GM19239 (cell line): ENCODE measurements at places on chromosomes 13 and 19.

DNA sequence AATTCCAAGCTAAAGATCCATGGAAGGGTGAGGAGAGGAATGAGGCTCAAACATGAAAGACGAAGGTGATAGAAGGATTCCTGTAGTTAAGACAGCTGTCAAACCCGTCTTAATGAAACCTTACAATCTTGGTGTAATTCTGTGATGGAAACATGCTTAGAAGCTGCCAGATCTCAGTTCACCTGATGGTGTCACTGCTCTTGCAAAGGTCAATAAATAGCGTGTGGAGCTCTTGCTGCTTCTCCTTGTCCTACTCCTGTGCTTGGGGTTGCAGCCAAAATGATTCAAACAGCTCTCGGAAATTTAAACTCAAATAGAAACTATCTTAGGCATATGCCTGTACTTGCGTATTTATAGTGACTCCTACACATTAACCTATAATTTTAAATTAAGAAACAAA lies 1705.0 kb downstream of the OLFM4 start:
- DNase-seq = no peak

- DNase-seq = no peak
Measured at GRCh38 chr19:51386882-51387520, 773 bp downstream of the LIM2 start.

- DNase-seq = no peak
Measured at GRCh38 chr19:50850738-50851137, 4.0 kb upstream of the KLK3 start.

DNA sequence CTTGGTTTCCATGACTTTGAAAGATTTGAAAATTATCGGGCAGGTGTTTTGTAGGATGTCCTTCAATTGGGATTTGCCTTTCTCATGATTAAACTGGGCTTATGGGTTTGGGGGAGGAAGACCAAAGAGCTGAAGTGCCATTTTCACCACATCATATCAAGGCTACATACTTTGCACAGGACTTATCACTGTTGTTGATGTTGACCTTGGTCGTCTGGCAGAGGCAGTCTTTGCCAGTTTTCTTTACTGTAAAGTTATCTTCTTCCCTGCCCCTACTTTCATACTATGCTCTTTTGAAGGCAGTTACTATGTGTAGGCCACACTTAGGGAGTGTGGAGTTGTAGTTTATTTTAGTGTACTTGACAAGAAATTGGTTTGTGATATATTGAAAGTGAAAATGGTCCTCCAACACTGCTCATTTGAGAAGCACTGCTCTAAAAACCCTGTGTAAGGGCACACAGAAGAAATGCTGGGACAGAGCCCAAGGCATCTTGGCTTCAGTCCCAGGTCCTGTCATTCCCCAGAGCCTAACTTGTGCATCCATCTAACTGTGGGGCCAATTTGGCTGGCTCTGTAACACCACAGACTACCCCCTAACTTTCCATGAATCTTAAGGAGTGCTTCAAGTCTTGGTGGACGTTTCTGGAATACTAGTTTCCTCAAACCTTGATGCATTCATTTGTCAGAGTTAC lies 384.9 kb downstream of the KCNRG start:
- no peak for DNase-seq

- no peak for DNase-seq
Measured at GRCh38 chr19:17021793-17022590, 4.6 kb downstream of the CPAMD8 start.

DNA sequence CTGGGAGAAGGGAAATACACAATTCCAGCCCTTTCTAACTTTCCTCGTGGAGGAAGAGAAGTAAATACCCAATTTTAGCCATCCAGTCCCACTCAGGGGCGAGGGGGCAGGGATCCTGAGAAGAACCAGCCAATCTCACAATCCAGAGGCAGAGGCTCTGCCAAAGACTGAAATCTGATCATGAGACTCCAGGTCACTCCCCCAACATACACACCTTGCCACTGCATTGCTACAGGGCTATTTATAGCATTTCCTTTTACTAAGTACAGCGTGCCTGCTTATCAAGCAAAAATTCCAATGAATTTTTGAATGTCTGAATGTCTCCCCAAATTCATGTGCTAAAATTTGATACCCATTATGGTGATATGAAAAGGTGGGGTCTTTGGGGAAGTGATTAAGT lies 1687.5 kb downstream of the EFNB2 start:
- no peak for DNase-seq

DNA sequence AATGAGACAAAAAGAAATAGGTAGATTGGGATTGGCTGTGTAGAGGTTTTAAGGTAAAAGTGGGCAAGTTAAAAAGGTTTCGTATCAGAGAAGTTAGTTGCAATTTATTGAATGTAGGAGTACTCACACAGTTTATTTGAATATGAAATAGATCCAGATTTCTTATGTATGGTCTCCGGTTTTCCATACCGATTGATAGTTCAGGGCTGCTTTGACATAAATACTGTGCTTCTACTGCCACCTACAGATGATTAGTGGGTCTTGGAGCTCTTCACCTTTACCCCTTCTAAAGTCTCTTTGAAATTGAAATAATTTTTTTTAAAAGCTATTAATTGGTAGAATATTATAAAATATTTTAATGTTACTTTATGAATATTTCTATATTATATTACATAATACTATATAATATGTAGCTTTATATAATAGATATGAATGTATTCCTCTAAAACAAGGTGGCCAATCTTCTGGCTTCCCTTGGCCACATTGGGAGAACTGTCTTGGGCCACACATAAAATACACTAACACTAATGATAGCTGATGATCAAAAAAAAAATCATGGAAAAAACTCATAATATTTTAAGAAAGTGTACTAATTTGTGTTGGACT lies 7.7 kb upstream of the GPR18 start:
- no peak for DNase-seq

GRCh38 chr19:5052515-5052914 lies 83.6 kb downstream of the KDM4B start:
- no peak for DNase-seq

DNA sequence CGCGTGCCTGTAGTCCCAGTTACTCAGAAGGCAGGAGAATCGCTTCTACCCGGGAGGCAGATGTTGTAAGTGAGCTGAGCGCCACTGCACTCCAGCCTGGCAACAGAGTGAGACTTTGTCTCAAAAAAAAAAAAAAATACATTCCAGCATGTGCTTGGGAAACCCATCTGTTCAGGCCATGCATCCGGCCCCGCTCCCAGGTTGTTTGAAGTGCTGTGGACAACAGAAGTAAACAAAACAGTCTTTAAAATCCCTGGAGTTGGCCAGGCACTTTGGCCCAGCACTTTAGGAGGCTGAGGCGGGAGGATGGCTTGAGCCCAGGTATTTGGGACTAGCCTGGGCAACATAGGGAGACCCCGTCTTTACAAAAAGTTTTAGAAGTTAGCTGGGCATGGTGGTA lies 3.2 kb upstream of the PTPRS start:
- no peak for DNase-seq

- DNase-seq = no peak
Measured at GRCh38 chr19:30351774-30352173, 20.4 kb upstream of the ZNF536 start.

- no peak for DNase-seq
Measured at GRCh38 chr13:103539265-103539664, 473.0 kb upstream of the SLC10A2 start.

DNA sequence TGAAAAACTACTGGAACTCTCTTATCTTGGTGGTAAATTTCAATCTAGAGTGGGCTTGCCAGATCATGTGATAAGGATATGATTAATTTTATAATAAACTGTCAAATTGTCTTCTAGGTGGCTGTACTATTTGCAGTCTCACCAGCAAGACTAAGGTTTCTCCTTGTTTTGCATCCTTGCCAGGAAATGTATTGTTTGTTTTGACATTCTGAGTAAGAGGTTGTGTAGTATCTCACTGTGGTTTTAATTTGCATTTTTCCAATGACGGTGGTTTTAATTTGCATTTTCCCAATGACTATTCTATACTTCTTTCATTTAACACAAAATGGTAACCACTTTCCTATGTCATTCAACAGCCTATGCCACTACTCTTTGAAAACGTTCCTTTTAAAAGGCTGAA lies 2.0 kb downstream of the CAB39L start:
- DNase-seq = no peak

GRCh38 chr13:98279473-98280175 lies 102.6 kb upstream of the RNF113B start:
- no peak for DNase-seq

DNA sequence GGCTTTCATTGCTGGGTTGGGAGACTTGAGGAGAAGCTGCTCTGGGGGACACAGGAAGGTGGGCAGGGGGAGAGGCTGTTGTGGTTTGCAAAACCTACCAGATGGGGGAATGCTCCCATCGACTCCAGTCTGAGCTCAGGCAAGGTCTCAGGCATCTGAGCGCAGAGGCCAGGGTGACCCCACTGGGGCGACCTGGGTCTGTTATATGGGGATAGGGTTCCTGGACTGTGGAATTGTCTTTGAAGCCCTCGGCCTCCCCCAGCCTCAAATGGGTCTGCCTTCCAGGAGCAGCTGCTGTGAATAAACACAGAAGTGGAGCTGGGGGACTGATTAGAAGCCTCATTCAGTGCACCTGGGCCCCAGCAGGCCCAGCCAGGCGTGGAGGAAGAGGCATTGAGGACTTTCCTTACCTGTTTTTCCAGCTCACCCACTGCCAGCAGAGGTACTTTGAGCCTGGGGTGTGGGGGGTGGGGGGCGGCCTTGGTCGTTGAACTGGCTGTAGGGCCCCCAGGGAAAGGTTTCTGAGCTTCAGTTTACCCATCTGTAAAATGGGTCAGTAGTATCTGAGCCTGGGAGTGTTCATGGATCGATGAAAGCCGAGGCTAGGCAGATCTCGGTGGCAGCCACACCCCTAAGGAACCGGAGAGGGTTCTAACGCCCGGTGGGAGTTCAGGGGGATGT lies 1.4 kb downstream of the CERS4 start:
- DNase-seq = no peak

GRCh38 chr13:29355029-29355428 lies 240.5 kb downstream of the SLC7A1 start:
- DNase-seq = no peak

GRCh38 chr19:943551-944170 lies 17.8 kb downstream of the ARID3A start:
- no peak for DNase-seq

DNA sequence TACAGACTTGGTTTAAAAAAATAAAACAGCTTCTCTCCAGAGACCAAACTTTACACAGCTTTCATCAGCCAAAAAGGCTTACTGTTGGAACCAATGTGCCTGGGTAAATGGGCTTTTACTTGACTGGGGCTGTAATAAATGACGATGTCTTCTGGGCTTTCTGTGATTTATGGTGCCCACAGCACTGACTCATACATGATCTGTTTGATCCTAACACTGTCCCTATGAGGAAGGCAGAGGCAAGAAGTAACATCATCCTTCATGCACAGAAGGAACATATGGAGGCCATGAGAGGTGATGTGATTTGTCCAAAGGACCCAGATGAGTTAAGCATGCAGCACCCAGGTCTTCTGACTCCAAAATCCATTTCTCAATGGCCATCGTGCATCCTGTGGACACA lies 77.4 kb downstream of the DOCK9 start:
- DNase-seq = no peak

- no peak for DNase-seq
Measured at GRCh38 chr13:30085087-30085486, 222.3 kb downstream of the KATNAL1 start.

- DNase-seq = no peak
Measured at GRCh38 chr19:5397804-5398692, 57.2 kb upstream of the ZNRF4 start.

DNA sequence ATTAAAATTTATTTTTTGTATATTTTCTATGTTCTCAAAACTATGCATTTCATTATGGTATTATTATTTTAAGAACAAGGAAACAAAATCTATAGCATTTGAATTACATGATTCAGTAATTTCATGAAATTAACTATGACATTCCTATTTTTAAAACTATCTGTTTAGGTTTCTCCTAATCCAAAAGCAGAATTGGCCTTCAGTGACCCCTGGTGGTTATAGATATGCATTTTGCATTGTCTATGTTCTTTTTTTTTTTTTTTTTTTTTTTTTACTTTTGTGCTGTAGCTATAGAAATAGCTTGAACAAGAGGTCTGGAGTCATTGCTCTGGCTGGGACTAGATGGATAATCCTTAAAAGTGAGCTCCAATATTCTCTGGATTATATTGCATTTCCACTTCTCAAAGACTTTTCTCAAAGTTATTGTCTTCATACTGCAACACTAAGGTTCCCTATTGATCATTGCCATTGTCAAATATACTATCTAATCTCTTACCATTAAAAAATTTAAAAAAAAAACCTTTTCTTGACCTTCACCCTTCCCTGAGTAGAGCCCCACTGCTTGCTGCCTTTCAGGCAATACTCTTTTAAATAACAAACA lies 15.9 kb upstream of the DNAJC3 start:
- no peak for DNase-seq

DNA sequence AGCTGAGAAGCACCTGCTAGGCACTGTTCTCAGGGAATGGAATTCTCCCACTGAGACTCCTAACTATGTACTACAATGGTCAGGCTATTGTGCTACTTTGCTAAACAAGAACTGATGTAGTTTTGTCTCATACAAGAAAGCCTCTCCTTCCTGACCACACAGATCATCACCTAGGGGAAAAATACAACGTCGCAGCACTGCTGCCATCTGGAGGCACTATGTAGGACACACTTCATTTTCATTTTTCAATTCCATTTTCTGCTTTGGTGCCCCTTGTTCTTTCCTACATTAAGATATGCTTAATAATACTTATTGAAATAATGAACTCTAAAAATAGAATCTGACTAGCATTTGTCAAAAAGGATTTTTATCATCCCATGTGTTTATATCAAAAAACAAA lies 21.1 kb downstream of the PROSER1 start:
- no peak for DNase-seq

DNA sequence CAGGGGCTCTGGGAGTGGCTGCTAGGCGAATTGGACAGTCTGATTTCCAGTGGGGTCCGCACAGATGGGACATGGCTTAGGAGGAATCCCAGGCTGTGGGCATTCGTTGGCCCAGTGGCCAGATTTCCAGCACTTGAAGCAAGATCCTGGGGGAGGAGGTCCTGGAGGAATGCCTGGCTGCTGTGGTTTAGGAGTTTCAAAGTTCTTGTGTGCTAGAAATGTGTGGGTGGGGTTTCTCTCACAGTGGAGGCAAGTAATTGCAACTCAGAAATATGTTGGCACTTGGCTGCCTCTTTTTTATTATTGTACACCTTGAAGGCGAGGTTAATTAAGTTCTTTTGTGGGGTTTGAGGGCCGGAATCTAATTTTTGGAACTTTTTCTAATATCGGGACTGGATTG lies 17.1 kb downstream of the IGFL3 start:
- no peak for DNase-seq

DNA sequence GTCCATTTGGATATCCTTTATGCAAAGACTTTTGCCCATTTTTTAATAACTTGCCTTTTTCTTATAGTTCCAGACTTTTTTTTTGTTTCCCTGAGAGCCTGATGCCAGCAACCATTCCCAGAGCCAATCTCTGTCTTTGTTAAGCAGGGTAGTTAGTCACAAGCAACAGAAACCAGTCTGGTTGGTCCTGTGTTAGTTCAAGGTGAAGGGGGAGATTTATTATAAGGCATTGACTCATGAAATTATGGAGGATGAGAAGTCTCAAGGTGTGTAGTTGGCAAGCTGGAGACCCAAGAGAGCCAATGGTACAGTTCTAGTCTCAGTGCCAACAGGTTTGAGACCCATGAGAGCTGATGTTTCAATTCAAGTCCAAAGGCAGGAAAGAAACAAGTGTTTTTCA lies 33.0 kb downstream of the GPR12 start:
- DNase-seq = no peak
